ENCODE measurements at places on chromosomes 2 and 18. TPM values are rescaled to one million over a fixed set of nuclear protein-coding genes. Genes with fewer than 3 reads are reported as not detected.

RESP18 gene
- total RNA-seq = not detected

ZC3H6 gene
- 9.7 TPM for total RNA-seq

POMC gene
- 3.6 TPM for total RNA-seq

ADCYAP1 gene
- total RNA-seq = 3.4 TPM

ALPI gene
- not detected for total RNA-seq

ITGA6 gene
- total RNA-seq = 135 TPM

POTEC gene
- total RNA-seq = not detected

SERPINB4 gene
- total RNA-seq = 29.1 TPM

SEPTIN10 gene
- total RNA-seq = 89.9 TPM

OXER1 gene
- total RNA-seq = 1.1 TPM

PROKR1 gene
- total RNA-seq = 0.10 TPM

PLEKHM3 gene
- total RNA-seq = 16.3 TPM

ANO7 gene
- total RNA-seq = 0.79 TPM

IL36A gene
- not detected for total RNA-seq

SLC9A4 gene
- total RNA-seq = 1.3 TPM

FAM110C gene
- 3.6 TPM for total RNA-seq

DNAJC5G gene
- not detected for total RNA-seq

Data from skin of body (tissue), 3 donors.